ENCODE measurements at places on chromosomes 16 and 17.

- no peak for DNase-seq
These were observed 61.1 kb upstream of the NOL11 start for GRCh38 chr17:67656494-67657203.

GRCh38 chr16:58211245-58211644 lies 13.3 kb upstream of the CSNK2A2 start:
- no peak for DNase-seq

DNA sequence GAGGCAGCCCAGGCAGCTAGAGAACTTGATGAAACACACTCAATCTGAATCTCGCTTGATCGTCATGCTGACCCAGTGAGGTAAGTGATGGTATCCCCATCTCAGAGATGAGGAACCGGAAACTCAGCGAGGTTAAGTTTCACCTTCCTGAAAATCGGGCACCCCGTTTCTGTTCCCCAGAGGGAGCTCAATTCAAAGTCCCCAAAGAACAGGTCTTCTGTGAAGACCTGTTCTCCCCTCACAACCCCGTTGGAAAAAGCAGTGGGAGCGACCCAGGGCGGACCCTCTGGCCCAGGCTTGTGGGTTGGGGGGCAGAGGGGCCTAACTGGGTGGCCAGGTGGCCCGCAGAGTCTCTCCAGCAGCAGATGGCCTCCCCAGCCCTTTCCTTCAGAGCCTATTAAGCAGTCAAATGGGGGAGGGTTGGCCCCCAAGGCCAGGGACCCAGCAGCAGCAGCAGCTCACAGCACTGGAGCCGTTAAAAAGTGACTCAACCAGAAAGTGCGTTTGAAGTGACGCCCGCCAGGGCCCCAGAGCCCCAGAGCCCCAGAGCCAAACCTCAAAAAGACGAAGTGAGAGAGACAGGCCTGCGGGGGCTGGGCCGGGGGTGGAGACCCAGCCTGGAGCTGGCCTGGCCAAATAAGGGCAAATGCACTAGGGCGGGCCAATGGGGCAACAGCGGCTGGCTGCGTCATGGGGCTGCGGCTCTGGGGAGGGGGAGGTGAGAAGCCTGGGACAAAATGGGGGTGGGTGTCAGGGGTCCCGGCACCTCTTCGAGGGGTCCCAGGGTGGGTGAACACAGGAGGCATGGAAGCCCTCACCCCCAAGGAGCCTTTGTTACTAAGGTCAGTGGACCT lies 9.2 kb upstream of the TSPOAP1 start:
- peak; percentile 83 for DNase-seq

DNA sequence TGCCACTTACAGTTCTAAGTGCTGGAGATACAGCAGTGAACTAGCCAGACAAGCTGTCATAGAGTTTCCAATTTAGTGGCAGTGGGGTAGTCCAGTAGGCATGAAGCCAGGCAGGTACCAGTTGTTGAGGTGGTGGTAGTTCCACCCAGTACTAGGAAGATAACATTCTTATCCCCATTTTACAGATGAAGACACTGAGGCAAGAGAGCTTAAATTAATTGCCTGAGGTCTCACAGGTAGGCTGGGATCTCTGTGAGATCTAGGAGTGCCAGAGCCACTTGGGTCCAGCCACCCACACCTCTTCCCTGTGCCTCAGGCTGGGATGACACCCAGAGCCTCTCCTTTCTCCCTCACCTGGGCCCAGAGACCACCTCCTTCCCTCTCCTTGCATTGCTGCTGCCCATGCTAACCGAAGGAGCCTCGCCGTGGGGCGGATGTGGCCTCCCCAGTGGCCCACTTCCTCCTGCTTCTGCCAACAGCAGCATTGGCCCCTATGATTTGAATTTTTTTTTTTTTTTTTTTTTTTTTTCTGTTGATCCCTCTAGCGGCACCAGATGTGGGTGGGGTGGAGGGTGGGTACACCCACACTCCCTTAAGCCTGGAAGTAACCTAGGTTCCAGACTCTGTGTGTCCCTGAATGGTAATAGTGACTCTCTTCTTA lies 114.0 kb downstream of the PRKCB start:
- peak; percentile 28 for DNase-seq

GRCh38 chr16:82360024-82360783 lies 190.2 kb upstream of the MPHOSPH6 start:
- DNase-seq, result no peak

DNA sequence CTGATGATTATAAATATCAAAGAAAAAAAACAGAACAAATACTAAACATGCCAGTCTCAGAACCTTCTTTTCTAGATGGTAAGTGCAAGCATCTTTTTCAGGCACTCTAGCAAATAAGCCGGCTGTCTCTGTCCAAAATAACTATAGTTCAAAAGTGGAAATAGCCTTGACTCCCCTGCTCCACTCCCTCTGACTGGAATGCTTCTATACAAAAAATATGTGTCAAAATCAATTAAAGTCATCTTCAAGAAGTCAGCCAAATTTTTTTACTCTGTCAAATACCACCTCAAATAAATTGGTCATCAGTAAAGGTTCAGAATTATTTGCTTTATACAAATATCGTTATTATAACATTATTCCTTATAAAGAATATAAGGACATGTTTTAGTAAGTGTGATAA lies 83.6 kb downstream of the CACNG1 start:
- no peak for DNase-seq

GRCh38 chr16:89545831-89546574 lies 14.5 kb upstream of the RPL13 start:
- DNase-seq, result no peak

DNA sequence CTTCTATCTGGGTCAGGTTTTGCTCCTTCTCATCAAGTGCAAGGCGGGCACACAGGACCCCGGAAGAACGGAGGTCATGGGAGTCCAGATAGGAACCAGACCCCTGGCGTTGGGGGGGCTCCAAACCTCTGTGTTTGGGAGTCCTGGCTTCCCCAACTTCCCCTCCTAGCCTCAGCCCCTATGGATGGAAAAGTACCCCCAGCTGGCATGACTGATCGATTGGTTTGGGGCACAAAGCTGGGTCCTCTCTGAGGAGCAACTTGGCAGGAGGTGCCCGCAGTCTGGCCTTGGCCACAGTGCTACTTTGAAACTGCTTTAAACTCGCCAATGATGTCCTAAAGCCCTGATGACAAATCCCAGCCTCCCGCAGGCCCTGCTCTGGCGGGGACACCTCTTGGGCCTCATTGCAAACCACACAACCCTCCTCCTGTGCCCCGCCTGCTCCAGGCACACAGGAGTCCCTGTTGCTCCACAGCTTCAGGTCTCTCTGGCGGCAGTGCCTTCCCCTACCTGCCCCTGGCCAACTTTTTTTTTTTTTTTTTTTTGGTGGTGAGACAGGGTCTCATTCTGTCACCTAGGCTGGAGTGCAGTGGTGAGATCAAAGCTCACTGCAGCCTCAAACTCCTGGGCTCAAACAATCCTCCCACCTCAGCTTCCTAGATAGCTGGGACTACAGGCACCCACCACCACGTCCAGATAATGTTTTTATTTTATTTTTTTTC lies 38.0 kb upstream of the SNN start:
- no peak for DNase-seq

- DNase-seq, result no peak
These were observed 4.9 kb upstream of the GNG13 start for GRCh38 chr16:805474-805873.

GRCh38 chr17:19614900-19615299 lies 33.7 kb upstream of the ALDH3A2 start:
- DNase-seq, result no peak

DNA sequence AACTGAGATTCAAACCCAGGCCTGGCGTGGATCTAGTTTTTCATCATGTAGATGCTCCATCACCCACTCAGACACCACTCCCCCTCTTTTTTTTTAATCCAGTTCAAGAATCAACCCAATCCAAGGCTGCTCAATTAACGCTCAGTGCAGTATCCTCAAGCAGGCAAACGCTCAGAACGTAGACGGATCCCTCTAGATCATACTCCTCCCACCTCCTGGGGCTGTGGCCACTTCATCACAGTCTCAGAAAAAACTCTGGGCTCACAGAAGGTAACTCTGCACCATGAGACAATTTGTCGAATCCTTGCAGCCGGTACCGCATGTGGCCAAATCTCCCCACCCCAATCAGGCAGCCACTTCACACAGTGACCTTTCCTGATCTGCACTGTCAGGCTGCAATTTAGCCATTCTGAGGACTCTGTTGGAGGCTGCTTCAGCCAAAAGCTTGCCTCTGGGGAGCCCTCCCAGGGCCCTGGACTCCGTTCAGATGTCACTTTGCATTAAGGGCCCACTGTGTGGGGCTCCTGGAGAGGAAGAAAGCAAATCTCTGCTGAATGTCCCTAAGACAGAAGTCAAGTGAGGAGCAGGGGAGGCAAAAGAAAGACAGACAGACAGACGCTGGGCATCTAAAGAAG lies 183.5 kb downstream of the XYLT1 start:
- no peak for DNase-seq

DNA sequence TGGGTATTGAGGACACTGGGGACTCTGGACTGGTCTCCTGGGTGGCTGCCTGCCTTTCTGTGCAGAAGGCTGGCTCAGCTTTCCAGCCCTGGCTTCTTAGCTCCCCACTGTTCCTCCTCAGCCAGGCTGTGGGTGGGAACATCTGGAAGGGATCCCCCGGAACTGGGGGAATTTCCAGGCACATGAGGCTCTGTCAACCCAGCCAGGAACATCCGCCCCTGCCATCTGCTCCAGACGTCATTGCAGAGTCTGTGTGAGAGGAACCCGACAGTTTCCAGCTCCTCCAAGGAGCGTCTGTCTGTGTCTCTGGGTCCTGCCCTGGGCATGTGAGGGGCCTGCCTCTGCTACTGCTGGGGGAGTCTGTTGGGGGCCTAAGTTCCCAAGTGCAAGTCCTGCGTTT lies 36.2 kb upstream of the CRHR1 start:
- DNase-seq, result no peak

DNA sequence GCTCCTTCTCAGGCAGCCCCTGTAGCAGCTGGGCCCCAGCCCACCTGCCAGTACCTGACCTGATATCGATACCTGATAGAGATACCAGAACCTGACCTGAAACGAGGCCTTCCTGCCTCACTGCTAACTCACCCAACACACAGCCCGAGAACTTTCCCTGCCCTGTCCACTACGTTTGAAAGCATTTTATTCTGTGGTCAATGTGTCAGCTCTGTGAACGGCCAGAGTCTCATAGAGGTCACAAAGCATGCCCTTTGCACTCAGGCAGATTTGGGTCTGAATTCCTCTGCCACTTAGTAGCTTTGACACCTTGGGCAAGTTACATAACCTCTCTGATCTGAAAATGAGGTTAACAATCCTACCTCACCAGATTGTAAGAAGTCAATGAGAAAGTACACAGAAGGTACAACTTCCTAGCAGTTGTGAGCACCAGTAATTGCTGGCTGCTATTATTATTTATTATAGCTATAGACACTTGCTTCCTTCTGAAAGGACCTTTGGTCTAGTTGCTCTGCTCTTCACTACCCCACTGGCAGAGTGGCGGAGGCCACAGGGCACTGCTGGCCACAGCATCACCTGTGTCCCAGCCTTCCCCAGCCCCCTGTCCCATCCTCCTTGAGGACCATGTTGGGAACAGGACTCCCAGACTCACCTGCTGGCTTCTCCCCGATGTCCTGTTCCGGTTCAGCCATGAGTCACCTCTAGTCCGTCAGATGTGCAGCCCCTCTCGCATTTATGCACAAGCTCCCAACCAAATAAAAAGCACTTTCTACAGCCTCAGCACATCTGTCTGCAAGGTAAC lies 895 bp downstream of the ANKRD40CL start:
- DNase-seq, result no peak

GRCh38 chr16:4690946-4691665 lies 2.3 kb upstream of the NUDT16L1 start:
- DNase-seq, result no peak

- DNase-seq, result no peak
These were observed 2.2 kb downstream of the LDHD start for GRCh38 chr16:75114179-75114945.

- no peak for DNase-seq
These were observed 369.8 kb downstream of the CPPED1 start for GRCh38 chr16:12433691-12434390.

DNA sequence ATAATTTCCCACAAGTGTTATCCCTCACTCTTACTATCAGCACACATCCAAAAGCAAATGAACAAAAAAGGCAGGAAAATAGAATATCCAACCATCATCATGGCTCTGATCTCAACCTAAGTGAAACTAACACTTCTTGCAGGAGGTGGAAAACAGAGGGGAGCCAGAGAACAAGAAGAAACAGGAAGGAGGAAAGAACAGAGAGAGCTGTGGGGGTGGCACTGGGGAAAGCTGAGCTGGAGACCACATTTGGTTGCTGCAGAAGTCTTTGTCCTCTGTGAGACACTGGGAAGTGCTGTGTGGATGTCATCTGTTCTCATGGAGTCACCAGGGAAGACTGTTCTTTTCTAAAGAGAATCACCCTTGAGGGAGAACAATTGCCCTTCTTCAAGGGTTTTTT lies 34.7 kb downstream of the GRB7 start:
- no peak for DNase-seq

DNA sequence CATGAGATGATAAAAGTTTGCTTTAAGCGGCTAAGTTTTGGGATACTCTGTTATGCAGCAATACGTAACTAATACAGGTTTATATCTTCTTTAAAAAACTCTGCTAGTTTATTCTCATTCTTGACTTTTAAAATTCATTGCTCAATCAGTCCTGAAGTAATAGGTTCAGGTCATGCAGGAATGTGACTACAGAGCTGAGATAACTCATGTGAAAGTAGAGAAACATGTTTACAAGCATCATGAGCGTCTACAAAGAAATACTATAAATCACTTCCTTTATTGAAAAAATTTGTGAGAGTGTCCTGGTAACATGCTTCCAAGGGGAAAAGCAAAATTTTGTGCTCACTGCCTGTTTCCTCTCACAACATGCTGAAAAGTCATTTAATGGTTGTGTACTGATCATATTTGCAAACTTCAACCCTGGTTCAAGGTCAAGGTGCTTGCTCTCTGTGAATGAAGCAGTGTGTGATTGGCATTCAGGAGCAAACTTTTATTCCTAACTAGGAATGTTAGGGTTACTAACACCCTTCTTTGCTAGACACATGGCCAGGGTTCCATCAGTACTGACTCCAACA lies 12.5 kb upstream of the TMIGD1 start:
- DNase-seq, result no peak

GRCh38 chr17:29451121-29451742 lies 61.1 kb downstream of the TAOK1 start:
- DNase-seq, result no peak

DNA sequence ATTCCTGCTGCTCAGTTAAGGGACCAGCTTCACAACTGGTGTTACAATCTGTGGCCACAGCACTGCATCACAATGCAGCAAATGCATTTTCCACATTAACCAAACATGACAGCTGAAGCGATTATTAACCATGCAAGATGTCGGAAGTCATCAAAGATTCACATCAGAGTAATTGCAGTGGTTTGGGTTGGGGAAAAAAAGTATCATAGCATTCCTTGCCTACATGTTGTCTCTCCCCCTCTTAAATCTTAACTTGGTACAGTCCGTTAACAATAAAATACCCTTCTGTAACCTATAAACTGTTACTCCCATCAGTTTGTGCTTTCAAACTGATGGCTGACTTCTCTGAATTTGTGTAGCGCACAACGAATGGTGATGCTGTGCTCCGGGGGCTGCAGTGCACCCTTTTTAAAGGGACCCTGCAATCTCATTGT lies 51.6 kb downstream of the NUP93 start:
- no peak for DNase-seq

Measured in activated CD4-positive, CD25-positive, alpha-beta regulatory T cell treated with anti-CD3 and anti-CD28 coated beads, Interleukin-2, amount 50 U/mL, for 16 hours (primary cell).